T-helper 2 cell treated with Interferon-gamma antibody and Interleukin-4, amounts not matched to agents 5 μg/mL and 100 μg/mL, for 36 hours (primary cell): ENCODE measurements at places on chromosomes 3 and 15.

GRCh38 chr3:113897373-113897777 is 50.4 kb upstream of the ZDHHC23 start:
- peak overlapping the region; percentile 22 for H3K4me3 ChIP-seq
- no peaks in the 10 kb centered on the region for H3K36me3 ChIP-seq
- no peak for DNase-seq
- H3K4me1 ChIP-seq = peaks cover 2% of the 10 kb centered on the region

- H3K27ac ChIP-seq = no peak overlapping the region
- no peaks in the 10 kb centered on the region for H3K36me3 ChIP-seq
- H3K4me3 ChIP-seq = no peak overlapping the region
- no peak for DNase-seq
These were observed 290.9 kb downstream of the OCA2 start for GRCh38 chr15:27808182-27808581.

DNA sequence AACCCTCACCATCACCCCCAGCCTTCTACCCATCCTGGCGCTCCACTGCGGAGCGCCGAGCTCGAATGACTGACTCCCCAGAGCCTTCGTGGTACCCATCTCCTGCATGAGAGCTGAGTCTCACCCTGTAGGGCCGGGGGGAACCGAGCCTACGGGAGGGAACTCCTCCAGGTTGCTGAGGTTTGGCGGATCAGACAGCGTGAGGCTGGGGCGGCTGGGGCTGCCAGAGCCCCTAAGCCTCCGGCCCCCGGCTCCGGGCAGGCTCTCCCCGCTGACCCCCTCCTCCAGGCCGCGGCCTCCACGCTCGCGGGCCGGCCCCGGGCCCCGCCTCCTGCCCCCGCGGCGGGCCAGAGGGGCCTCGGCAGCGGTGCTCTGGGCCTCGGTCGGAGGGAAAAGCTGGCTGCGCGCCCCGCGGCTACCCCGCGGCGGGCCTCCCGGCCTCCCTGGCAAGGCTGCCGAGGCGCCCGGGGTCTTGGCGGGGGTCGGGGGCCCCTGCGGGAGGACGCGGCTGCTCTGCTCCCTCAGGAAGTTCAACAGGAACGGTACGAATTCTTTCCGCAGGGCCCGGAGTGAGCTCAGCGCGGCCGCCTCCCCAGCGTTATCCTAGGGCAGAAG is 643 bp downstream of the CDAN1 start:
- peak overlapping the region; percentile 39 for H3K27ac ChIP-seq
- H3K36me3 ChIP-seq = peaks cover 21% of the 10 kb centered on the region
- peak overlapping the region; percentile 83 for H3K4me3 ChIP-seq
- no peaks in the 10 kb centered on the region for H3K27me3 ChIP-seq
- peaks cover 8% of the 10 kb centered on the region for H3K4me1 ChIP-seq

GRCh38 chr3:134057654-134058110 is 28.0 kb upstream of the SLCO2A1 start:
- no peak overlapping the region for H3K4me3 ChIP-seq
- H3K27me3 ChIP-seq = no peaks in the 10 kb centered on the region
- no peak overlapping the region for H3K27ac ChIP-seq

DNA sequence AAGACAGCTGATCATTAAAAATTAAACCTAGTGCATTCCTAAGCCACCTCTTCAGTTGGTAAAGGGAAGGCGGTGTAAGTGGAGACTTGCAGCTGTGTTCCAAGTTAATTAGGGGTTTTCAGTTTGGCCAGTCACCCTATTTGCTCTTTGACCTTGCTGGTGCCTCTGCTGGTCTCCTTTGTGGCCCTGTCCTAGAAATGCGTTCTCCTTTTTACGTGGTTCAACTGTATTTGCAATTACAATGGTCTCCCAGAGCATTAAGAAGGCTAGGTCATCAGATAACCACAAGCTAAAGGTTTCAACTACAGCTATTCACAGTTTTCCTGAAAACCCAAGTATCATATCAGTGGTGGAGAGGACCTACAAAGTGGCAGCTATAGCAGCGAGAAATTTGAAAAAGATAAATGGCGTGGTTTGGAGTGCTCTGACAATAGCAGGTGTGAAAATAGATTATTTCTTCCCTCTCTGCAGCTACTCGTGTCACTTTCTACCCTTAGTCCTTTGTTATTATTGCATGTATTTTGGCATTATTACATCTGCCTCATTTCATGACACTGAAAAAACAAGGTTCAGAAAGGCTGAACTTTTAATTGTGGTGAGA is 203.5 kb upstream of the TBC1D5 start:
- no peak overlapping the region for H3K27ac ChIP-seq
- peaks cover 25% of the 10 kb centered on the region for H3K27me3 ChIP-seq
- no peaks in the 10 kb centered on the region for H3K4me1 ChIP-seq
- H3K36me3 ChIP-seq = no peaks in the 10 kb centered on the region
- no peak for DNase-seq

GRCh38 chr15:85329561-85330422 is 50.6 kb upstream of the AKAP13 start:
- H3K27me3 ChIP-seq = no peaks in the 10 kb centered on the region
- H3K4me3 ChIP-seq = peak overlapping the region; percentile 97
- peak overlapping the region; percentile 98 for H3K27ac ChIP-seq
- peaks cover 50% of the 10 kb centered on the region for H3K4me1 ChIP-seq
- peaks cover 3% of the 10 kb centered on the region for H3K36me3 ChIP-seq
- DNase-seq = peak; percentile 49

DNA sequence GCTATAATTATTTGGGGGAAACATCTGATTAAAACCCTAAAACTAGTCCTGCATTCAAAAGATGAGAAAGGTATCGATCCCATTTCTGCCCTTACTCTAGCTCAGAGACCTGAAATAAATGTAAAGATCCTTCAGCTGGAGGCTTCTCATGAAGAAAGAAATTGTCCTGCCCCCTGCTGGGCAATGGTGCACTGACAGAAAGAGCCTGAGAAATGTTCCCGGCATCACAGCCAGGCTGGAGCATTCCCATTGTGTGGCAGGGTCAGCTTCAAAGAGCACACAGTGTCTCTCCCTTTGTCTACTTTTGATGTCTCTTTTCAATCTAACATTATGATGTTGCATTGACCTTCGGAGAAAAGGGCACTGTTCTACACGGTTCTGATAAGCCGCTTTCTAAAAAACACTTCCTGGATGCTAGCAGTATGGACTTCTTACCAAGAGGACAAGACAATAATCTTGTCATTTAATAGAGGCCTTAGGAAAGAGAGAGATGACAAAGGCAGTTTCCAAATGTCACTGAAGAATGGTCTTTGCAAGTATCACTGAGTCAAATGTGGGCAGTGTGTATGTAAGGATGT is 287.5 kb downstream of the MAGI1 start:
- H3K27me3 ChIP-seq = no peaks in the 10 kb centered on the region
- H3K27ac ChIP-seq = no peak overlapping the region
- H3K4me1 ChIP-seq = no peaks in the 10 kb centered on the region
- DNase-seq = no peak

- DNase-seq = no peak
- peaks cover 28% of the 10 kb centered on the region for H3K4me1 ChIP-seq
- H3K27ac ChIP-seq = no peak overlapping the region
- H3K27me3 ChIP-seq = peaks cover 38% of the 10 kb centered on the region
These were observed 39.5 kb upstream of the ATP2C1 start for GRCh38 chr3:130854208-130854864.

- H3K36me3 ChIP-seq = peaks cover 17% of the 10 kb centered on the region
- H3K27me3 ChIP-seq = no peaks in the 10 kb centered on the region
- H3K4me1 ChIP-seq = no peaks in the 10 kb centered on the region
- H3K4me3 ChIP-seq = no peak overlapping the region
These were observed 130.6 kb downstream of the ISL2 start for GRCh38 chr15:76467136-76467535.

- no peaks in the 10 kb centered on the region for H3K4me1 ChIP-seq
- no peaks in the 10 kb centered on the region for H3K36me3 ChIP-seq
- no peak for DNase-seq
- H3K27ac ChIP-seq = no peak overlapping the region
These were observed 387.8 kb downstream of the LSAMP start for GRCh38 chr3:116057400-116058006.

DNA sequence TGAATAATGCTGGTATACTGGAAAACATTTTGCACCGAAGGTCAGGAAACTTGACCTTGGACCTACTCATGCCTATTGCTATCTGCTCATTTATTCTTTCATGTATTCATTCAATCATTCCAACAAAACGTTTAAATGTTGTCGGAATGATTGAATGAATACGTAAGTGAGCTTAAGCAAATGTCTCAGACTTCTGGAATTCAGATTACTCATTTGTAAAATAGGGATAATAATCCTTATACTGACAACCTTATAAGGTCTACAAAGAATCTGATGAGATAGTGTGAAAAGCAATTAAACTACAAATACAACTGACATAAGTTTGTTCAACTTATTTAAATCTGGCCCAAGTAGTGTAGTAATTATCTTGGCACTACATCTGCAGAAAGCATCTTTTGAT is 288.7 kb downstream of the WDR72 start:
- no peak overlapping the region for H3K27ac ChIP-seq
- H3K4me3 ChIP-seq = no peak overlapping the region
- no peaks in the 10 kb centered on the region for H3K4me1 ChIP-seq

DNA sequence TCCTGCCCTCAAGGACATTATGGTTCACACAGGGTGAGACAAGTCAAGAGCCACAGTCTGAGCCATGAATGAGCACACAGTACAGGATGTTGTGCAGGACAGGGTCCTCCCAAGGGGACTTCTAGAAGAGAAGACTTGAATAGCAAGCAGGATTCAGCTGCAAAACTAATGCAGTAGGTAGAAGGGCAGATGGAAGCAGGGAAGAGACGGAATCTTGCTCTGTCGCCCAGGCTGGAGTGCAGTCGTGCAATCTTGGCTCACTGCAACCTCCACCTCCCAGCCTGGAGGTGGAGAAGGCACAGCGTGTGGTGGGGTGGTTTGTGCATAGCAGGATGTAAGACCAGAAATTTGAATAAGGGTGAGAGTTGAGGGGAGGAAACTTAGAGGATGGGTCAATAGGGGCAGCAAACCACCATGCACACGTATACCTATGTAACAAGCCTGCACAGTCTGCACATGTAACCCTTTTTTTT is 8.0 kb downstream of the BCL2L10 start:
- no peak overlapping the region for H3K4me3 ChIP-seq
- peaks cover under 1% of the 10 kb centered on the region for H3K27me3 ChIP-seq
- DNase-seq = no peak
- no peak overlapping the region for H3K27ac ChIP-seq
- H3K36me3 ChIP-seq = no peaks in the 10 kb centered on the region

DNA sequence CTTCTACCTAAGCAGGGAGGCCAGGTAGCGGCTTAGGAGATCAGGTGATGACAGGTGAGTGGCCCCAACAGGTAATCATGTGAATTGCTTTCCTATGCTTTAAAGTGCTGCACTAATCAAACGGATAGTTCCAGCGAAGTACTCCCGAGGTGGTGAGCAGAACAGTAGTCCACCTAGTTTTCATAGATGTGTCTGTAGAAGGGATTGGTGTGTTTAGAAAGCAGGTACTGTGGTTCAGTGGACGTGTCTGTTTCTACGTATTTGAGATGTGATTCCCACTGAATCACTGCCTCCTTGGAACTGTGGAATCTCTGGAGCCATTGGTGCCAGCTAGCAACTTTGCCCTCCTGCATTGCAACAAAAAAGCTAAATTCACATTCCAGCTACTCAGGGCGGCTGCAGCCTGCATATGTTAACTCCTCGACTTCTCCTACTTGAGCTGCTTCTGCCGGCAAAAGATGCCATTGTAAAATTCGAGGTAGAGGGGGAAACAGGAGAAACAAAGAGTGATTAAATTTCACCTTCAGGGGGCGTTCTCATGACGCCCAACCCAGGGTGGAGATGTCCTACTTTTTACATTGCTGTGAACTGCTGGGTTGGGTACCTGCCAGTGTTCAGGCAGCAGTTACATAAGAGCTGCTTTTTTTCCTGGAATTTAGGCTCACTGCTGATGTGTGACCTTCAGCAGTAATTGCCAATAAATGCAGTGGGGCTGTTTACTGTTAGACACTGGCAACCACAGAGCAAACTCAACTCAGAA is 227.3 kb downstream of the ITPR1 start:
- H3K27ac ChIP-seq = no peak overlapping the region
- no peaks in the 10 kb centered on the region for H3K27me3 ChIP-seq
- H3K4me3 ChIP-seq = no peak overlapping the region
- no peak for DNase-seq

GRCh38 chr15:70799667-70800450 is 36.5 kb upstream of the UACA start:
- no peak for DNase-seq
- H3K27me3 ChIP-seq = peaks cover 3% of the 10 kb centered on the region
- H3K36me3 ChIP-seq = no peaks in the 10 kb centered on the region
- no peaks in the 10 kb centered on the region for H3K4me1 ChIP-seq
- H3K27ac ChIP-seq = no peak overlapping the region
- no peak overlapping the region for H3K4me3 ChIP-seq

DNA sequence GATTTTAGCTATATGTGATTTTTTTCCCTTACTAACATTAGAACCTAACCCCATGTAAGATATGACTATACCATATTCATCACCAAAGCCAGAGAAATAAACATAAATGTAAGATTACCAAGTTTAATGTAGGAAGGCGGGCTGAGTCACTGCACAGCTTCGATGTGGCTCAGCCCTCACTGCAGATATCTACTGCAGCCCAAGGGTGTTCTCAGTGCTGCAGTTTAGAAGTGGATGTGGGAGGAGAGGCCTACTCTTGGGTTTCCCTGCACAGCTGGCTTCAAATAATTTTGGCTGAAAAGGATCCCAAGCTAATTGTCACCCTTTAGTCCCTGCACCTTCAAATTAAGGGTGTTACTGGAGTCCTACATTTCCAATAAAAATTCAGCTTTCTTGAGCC is 9.3 kb downstream of the ARPP19 start:
- H3K4me1 ChIP-seq = peaks cover 66% of the 10 kb centered on the region
- no peaks in the 10 kb centered on the region for H3K27me3 ChIP-seq
- DNase-seq = peak; percentile 74
- peaks cover 50% of the 10 kb centered on the region for H3K36me3 ChIP-seq

DNA sequence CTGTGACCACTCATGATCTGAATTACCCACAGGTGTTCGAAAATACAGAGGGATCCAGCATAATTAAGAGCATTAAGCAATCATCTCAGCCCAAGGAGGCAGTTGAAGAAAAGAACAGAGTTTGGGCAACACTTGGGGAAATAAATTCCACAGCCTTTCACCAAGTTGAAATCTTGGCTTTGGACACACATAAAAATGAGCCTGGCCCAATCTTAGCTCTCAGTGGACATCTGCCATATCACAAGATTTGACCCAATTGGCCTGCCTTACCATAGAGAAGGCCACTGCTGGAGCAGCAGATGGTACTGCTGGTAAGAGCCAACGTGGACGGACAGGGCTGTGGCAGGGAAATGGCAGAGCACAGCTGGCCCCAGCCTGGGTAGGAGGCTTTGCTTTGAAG is 13.0 kb downstream of the FOXP1 start:
- H3K27me3 ChIP-seq = no peaks in the 10 kb centered on the region
- peaks cover 6% of the 10 kb centered on the region for H3K4me1 ChIP-seq
- no peak for DNase-seq
